ENCODE measurements at places on chromosomes 11 and 22.
A peak's percentile ranks its signal among the peaks of the same experiment; 100 is the strongest.

GRCh38 chr11:114346709-114347141 is 50.5 kb downstream of the NNMT start:
- DNase-seq: peak; percentile 10

DNA sequence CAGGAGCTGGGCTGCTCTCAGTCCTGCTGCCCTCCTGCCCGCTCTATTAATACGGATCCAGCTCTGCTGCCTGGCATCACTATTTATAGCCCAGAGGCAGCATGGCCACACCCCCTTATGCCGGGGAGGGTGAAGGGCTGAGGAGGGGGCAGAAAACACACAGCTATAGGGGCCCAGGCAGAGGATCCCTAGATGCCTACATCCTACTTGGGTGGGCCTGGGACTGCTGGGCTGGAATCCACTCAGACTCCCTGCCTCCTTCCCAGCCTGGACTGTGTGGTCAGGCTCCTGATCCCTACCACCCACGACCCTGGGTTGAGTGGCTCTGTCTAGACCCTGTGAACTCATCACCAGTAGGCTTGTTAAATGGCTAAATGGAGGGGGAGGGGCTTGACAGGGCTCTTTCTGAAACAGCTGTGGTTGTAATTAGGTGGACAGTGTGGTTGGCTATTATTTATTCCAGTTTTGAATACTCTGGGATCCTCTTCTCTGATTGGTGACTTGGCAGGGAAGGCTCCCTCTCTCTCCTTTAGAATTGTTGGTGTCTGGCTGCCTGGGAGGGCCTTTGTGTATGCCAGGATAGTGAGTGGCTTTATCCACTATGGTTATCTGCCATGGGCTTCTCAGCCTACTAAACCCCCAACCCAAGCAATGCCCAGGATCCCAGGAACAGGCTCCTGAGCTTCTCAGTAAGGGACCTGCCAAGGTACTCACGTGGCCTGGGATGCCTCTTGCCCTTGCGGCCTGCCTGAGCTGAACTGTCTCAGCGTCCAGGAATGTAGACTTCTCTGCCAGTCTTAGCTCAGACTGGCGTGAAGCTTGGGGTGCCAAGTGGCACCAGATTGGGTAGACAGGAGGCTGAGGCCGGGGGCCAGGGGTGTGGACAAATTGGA is 15.2 kb downstream of the PHLDB1 start:
- DNase-seq: no peak

GRCh38 chr11:128716661-128717210 is 22.9 kb downstream of the FLI1 start:
- no peak for DNase-seq

- DNase-seq: no peak
Measured at GRCh38 chr11:61349916-61350315, 11.8 kb downstream of the CYB561A3 start.

- no peak for DNase-seq
Measured at GRCh38 chr11:8183111-8183510, 14.3 kb upstream of the RIC3 start.

- DNase-seq: peak; percentile 79
Measured at GRCh38 chr11:68447015-68447801, 13.3 kb upstream of the PPP6R3 start.

GRCh38 chr11:114166897-114167323 is 107.4 kb downstream of the ZBTB16 start:
- peak; percentile 62 for DNase-seq

- DNase-seq: peak; percentile 24
Measured at GRCh38 chr11:33716243-33716642, 15.6 kb upstream of the C11orf91 start.

DNA sequence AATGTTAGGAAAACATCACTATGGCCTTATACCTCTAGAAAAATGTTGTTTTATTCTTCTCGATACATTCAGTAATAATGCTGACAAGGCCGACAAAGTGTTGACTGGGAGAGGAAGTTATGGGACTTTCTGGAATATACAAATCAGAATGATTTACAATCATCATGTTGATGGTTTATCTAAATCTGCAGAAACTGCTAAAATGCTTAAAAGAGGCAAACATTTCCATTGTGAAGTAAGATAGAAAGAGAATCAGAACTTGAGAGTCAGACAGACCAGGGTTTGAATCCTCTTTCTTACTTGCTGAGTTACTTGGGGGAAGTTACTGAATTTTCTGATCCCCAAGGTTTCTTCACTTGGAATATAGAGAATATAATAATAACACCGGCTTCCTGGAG is 89.4 kb downstream of the CD44 start:
- no peak for DNase-seq

- DNase-seq: no peak
Measured at GRCh38 chr11:129352676-129353075, 23.0 kb upstream of the BARX2 start.

DNA sequence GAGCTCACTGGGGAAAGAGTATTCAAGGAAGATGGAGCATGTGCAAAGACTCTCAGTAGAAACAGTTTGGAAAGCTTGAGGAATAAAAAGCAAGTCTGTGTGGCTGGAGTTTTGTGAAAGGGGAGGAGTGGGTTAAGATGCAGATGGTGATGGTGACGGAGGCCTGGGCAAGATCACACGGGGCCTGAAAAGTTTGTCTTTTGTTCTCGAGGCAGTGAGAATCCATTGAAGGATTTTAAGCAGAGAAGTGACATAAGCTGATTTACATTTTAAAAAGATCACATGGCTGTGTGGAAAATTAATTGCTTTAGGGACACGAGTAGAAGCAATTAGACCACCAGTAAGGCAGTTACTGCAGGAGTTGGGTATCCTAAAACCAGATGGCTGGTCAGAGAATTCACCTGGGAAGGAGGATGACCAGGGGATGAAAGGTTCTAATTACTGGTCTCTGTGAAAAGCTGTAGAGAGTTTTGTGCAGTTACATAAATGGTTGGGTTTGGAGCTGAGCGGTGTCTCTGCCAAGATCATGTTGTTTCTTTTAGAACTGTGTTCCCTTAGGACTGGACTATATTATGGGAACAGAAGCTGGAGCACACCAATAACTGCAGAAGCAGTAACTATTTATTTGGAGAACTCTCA is 7.1 kb downstream of the RRP8 start:
- no peak for DNase-seq

DNA sequence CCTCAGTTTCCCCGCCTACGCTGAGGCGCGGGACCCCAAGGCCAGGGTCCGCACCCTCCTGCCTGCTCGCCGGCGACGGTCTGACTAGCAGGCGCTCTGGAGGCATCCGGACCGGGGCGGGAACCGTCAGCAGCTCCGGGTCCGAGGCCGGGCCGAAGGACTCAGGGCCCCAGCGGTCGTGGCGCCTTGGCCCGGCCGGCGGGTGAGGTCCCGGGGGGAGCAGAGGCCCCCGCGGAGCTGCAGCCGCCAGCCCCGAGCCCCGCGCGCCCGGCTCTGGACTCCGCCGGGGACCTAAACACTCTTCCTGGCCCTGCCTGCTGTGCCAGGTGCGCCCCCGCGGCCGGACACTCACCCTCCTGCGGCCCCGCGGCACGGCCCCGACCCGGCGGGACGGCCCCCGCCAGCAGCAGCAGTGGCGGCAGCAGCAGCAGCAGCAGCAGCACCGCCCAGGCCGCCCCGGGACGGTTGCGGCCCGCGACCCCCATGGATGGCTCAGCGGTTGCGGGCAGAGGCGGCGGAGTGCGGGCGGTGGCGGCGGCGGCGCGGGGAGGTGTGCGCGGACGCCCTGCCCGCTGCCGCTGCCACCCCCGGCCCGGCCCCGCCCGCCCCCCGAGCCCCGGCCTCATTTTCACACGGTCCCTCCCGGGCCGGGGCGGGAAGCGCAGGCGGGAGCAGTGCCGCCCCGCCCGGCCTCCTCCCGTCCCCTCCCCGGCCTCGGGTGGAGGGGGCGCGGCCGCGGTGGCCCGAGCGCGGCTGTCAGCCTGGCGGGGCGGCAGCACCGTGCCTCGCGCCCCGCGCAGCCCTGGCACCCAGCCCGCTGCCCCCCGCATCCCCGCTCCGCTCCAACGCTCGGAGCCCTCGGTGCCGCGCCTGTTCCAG is at the start of gene SCUBE2:
SCUBE2 (minus strand) TSS at position 556 of the 879 bp plus-strand sequence; CDS start at position 485, 71 bp downstream.
- no peak for DNase-seq

- DNase-seq: no peak
Measured at GRCh38 chr11:80673566-80673965, 1232.7 kb upstream of the TENM4 start.

DNA sequence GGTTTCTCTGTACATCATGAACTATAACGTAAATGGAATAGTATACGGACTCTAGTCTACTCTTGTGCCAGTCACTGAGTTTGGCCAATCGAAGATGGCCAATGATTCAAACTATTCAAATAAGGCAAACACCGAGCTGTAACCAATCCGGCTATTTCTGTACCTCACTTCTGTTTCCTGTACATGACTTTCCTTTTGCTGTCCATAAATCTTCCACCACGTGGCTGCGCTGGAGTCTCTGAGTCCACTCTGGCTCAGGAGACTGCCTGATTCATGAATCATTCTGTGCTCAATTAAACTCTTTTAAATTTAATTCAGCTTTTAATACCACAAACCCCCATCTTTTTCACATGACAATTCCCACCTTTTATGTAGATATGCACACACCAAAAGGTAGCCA is 1.5 kb upstream of the JAML start:
- no peak for DNase-seq

DNA sequence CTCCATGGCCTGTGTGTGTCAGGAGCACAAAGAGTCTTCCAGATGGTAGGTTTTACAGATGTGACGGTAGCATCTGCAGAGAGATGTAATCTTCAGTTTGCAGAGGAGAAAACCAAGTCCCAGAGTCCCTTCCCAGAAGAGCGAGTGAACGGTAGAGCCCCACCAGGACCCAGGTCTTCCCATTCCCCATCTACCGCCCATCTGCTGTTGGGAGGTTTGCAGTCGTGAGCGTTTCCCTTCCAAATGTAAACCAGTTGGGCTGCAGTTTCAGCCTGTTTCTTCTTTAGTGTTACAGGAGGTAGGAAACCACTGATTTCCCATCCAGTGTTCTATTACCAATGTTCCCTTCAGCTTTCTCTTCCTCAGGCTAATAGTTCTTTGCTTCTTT is 24.0 kb downstream of the PANX1 start:
- DNase-seq: no peak

DNA sequence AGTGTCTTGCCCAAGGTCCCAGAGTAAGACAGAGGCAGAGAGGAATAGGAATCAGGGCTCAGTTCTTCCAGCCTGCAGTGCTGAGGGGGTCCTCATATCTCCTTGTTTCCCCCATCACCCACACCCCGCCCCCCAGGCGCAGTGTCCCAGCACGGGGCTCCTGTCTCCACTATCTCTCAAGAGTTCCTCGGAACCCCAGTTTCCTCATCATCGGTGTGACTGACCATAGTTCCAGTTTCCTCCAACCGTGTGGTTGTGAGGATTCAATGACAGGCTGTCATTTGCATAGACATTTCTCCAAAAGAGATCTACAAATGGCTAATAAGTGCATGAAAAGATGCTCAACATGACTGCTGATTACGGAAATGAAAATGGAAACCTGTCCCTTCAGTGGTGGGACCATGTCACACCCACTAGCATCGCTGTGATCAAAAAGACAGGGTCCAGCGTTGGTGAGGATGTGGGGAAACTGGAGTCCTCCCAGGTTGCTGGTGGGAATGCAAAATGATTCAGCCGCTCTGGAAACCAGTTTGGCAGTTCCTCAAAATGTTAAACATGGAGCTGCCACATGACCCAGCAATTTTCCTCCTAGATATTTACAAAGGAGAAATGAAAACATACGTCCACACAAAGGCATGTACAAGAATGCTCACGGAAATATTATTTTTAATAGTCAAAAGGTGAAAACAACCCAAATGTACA is 31.8 kb upstream of the PDGFB start:
- DNase-seq: no peak

DNA sequence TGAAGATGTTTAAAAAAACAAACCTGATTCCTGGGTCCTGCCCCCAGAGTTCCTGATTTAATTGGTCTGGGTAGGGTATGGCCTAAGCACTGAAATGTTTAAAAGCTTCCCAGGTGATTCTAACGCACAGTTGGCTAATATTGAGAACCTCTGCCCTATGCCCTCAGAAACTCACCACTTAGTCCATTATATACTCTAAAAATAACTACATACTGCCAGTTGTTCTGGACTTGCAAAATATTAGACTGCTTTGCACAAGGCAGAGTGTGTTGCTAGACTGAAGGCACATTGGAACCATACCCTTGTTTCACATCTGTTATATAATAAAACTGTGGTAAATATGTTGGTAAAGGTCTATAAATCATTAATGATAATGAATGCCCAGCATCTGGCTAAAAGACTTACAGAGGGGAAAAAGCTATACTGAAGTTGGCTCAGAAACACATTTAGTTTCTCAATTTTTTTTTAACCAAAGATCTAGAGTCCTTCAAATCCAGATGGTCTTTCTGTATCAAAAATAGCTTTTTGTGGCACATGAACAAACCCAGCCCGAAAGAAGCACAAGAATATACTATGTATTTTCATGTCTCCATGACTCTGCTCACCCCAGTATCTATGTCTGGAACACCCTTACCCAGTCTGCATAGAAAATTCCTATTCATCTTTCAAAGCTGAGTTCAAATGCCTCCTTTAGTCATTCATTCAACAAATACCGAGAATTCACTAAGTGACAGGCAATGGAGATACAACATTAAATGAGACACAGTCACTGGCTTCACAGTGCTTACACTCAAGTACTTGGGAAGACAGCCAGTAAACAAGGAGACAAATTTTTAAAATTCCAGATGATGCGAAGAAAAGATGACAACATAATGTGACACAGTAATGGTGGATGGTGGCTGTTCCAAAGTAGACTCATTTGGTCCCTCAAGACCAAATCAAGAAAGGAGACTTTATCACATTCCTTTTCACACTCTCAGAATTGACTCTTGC is 44.1 kb downstream of the RBFOX2 start:
- no peak for DNase-seq

GRCh38 chr22:29344137-29344536 is 28.6 kb upstream of the RASL10A start:
- DNase-seq: no peak

GRCh38 chr11:970319-970871 is 44.7 kb downstream of the AP2A2 start:
- no peak for DNase-seq

GRCh38 chr11:133732109-133732674 is 113.1 kb downstream of the SPATA19 start:
- no peak for DNase-seq

GRCh38 chr22:38317122-38317994 is at the start of gene CSNK1E:
CSNK1E (minus strand) TSS chr22:38317433; CDS start chr22:38314157, 3,276 bp downstream.
- peak; percentile 67 for DNase-seq

DNA sequence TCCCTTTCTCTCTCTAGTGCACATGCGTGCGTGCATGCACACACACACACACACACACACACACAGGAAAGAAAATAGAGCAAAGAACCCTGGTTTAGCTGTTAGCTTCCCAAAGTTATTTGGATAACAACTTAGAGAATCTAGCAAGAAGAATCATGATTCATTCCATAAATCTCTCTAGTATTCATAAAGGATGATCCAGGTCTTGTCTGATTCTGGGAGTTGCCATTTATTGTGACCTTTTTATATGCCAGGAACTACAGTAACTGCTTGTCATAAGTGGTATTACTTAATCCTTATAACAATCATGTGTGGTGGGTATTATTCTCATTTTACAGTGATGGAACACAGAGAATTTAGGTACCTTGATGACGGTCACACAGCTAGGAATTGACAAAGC is 141.5 kb upstream of the MTMR2 start:
- no peak for DNase-seq

DNA sequence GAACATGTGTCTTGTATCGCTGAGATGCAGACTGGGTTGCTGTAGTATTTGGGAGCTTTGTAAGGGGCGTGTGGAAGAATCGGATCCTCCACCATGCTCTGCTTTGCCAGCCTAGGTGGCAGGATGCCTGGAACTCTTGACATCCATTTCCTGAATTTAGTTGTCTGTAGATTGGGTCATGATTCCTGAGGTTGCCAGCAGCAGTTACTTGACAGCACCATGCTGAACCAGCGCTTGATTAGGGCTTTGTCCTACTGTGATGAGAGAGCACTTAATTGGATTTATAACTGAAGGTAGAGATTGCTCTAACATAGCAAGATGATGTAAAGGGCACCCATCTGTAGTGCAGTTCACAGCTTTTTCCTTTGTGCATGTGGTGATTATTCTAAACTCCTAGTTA is 75.6 kb upstream of the HORMAD2 start:
- no peak for DNase-seq
